NCI-H1930 (cell line): ENCODE measurements at places on chromosomes 5 and 9.

DNA sequence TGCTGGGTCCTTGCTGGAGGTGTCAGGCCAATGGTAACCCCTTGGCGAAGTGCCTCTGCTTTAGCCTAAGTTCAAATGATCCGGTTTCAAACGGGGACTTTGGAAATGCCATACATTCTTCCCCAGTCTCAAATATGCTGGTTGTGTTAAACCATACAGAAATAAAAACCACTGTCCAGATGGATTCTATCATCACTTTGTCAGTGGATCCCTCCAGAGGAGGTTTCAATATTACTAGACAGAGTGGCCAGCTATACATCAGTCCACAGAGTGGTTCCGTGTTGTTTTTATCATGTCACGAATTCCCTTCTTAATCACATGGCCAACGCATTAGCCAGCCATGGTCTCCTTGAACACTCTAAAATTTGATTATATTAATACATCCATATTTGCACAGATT lies 7.3 kb upstream of the RANBP17 start:
- DNase-seq, result no peak

GRCh38 chr5:155989879-155990278 lies 337.1 kb upstream of the SGCD start:
- DNase-seq, result no peak

- no peak for DNase-seq
Observed at GRCh38 chr5:95925378-95925744, 36.3 kb downstream of the ELL2 start.

DNA sequence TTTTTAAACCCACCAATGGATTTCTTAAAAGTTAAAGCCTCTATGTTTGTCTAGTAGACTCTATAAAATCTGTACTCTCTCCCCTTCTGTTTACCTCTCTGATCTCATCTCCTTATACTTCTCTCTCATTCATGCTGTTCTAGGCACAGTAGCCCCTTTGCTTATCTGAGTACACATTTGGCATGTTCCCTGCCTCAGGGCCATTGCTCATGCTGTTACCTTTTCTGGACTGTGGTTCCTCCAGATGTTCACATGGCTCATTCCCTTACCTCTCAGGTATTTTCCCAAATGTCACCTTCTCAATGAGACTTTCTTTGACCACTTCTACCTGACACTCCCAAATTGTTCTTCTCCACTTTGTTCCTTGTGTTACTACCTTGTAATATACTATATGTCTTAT lies 176.1 kb downstream of the CWC27 start:
- DNase-seq, result no peak

DNA sequence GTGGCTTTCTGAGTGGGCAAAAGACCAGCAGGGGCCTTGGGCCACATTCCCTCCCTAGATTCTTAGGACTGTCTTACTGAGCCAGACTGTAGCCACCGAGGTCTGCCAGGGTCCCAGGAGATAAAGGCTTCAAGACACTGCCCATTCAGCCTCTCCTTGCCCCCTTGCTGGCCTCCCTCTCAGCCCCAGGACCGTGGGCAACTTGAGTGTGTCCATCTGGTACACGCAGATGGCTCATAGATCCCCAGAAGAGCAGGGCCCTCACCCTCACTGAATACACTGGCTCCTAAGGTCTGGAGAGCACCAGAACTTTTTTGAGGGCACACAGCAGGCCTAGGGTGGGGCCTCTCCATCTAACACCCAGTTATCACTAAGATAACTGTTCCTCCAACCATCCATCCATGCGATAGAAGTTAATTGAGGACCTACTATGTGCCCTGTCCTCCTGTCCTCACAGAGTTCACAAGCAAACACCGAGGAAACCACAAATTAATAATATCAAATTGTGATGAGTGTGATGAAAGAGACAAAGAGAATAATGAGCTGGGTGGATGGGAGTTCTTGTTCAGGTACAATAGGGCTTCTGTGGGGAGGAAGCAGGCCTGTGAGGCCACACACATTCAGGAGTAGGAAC lies 4.9 kb upstream of the PDGFRB start:
- DNase-seq, result no peak

GRCh38 chr5:3139499-3139931 lies 388.0 kb upstream of the IRX2 start:
- no peak for DNase-seq
